ENCODE measurements at places on chromosomes 2 and 18. TPM values are rescaled to one million over a fixed set of nuclear protein-coding genes. Genes with fewer than 3 reads are reported as not detected.

DNA sequence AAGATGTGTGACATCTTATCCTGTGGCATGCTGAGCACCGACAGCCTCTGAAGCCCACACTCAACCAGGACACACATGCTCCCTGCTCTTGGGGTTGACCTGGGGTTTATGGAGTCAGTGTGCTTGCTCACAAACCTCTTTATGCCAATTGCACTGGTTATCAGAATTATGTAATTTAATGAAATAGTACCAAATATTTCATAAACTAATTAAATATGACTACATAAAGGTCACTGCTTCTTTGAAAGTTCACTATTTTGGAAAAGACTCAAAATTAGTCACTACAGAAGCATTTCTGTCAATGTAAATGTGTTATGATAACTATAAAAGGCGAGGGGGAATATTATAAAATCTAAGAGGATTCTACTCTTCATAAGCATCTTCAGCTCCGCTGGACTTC is 76.7 kb downstream of the FHOD3 start:
- DNase-seq: no peak

THADA gene
- total RNA-seq: 19.7 TPM

DNA sequence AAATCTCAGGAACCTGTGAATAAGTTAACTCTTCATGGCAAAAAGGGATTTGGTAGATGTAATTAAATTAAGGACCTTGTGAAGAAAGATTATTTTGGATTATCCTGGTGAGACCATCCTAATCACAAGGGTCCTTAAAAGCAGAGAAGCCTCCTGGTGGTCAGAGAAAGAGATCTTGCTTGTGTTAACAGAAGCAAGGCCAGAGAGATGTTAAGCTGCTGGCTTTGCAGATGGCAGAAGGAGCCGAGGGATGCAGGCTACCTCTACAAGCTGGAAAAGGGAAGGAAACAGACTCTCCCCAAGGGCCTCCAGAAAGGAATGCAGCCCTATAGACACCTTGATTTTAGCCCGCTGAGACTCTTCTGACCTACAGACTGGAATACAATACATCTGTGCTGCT is 197.0 kb downstream of the STK39 start:
- DNase-seq: no peak

AGFG1 gene
- 47.0 TPM for total RNA-seq

DNA sequence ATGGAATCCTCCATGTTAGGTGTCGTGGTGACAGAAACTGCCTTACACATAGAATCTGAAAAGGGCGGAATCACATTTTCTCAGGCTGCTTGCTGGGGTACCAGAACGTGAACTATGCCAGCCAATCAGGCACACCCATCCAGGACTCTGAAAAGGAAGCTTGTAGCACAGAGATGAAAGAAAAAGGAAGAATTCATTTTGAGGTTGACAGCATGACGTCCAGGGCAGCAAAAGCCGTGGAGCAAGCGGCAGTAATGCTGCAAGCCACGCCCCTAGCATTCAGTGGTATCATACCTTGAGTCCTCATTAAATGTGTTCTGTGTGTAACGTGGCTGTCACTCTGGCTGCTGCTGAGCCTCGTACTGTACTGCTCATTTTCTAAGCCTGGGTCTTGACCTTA is 304.0 kb downstream of the DYSF start:
- DNase-seq: no peak

- DNase-seq: no peak
These were observed 110.2 kb upstream of the CDH2 start for GRCh38 chr18:28287146-28287545.

DNA sequence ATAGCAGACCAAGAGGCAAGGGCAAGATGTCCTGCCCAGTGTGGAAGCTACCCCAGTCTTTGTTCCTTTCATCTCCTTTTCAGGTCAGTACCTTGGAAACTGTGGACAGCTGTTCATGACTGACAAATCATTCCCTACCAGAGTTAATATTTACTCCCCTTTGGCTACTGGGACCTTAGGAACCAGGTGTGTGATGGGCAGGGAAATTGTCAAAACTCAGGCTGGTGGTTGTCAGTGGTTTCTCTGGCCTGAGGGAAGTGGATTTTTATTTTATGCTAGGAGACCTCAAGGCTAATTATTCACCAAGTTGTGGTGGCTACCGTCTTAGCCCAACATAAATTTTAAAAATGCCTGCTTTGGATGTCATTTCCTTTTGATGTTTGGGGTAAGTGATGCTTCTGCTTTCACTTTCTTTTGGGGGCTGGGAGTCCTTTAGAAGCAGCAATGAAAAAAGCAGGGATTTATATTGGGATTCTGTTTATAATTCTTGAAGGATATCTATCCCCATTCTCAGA is 119.3 kb downstream of the SETBP1 start:
- no peak for DNase-seq

DNA sequence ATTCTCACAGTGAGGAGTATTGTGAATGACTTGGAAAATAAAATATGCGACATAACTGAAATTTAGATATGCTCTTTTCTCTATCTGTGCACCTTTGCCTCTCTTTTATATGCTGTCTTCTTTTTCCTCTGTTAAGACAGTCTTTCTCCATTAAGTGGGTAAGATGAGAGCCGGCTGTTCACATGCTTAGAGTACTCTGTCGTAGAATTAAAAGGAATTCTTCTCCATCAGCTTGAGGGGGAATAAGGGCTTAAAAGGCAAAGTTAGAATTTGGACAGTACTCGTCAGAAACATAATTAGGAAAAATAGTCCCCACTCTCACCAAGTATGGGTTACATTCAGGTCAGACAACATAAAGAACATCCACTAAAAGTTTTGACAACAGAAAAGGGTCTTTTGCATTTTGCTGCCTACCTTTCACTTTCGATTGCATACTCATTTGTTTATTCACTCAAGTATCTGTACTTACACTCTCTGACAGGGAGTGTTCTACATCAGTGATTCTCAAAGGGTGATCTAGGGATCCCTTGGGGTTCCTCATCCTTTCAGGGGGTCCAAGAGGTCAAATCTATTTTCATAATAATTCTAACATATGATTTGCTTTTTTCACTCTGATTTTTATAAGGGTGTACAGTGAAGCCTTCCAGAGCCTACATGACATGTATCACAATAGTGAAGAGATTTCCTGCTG is 48.0 kb downstream of the ARHGAP15 start:
- DNase-seq: no peak

IL18RAP gene
- not detected for total RNA-seq

GRB14 gene
- total RNA-seq: 0.10 TPM

GRCh38 chr2:120538691-120539423 is 192.9 kb downstream of the INHBB start:
- no peak for DNase-seq

DNA sequence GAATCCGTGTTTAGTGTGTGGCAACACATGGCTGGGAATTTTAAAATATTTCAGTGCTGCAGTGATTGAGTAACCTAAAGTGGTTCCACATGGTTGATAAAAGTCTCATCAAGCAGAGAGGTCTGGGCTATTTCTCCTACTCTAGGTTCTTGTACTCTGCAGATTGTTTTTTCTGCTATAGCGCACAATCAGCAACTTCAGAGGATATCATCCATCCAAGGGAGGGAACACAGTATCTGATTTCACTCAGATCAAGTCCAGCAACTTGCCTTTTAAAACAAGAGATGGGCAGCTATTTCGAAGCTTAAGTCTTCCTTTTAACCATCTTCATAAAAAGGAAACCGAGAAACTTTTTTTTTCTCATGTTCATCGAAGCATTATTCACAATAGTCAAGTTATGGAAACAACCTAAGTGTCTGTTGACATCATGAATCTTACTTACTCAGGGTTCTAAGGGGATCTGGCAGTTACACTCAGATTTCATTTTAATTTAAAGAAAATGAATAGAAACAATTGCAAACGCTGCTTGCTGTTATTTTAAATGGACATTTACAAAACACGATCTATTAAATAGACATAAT is 172.7 kb upstream of the TRIB2 start:
- no peak for DNase-seq

GRCh38 chr2:16656784-16657391 is 8.7 kb downstream of the CYRIA start:
- DNase-seq: no peak

DNA sequence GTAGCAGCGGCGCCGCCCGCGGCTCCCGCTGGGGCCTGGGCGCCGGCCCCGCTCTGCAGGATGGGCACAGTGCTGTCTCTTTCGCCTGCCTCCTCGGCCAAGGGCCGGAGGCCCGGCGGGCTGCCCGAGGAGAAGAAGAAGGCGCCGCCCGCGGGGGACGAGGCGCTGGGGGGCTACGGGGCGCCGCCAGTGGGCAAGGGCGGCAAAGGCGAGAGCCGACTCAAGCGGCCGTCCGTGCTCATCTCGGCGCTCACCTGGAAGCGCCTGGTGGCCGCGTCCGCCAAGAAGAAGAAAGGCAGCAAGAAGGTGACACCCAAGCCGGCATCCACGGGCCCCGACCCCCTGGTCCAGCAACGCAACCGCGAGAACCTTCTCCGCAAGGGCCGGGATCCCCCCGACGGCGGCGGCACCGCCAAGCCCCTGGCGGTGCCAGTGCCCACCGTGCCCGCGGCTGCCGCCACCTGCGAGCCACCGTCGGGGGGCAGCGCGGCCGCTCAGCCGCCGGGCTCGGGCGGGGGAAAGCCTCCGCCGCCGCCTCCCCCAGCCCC is 369 bp downstream of the CDK5R2 start:
- DNase-seq: no peak

RGPD3 gene
- 0.21 TPM for total RNA-seq

DNA sequence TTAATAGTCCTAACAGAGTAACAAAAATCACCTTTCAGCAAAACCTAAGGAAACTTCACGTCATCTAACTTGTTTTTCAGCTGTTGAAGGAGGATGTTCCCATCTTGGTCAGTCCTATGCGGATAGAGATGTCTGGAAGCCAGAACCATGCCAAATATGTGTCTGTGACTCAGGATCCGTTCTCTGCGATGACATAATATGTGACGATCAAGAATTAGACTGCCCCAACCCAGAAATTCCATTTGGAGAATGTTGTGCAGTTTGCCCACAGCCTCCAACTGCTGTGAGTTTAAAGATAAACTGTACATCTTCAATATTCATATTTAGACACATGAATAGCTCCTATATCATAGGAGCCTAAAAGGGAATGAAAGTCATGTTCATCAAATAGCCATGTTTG is 10.5 kb downstream of the COL3A1 start:
- DNase-seq: peak; percentile 85

GRCh38 chr2:31251851-31252250 is 17.9 kb downstream of the EHD3 start:
- no peak for DNase-seq

GRCh38 chr2:163610817-163611556 is 124.8 kb downstream of the FIGN start:
- DNase-seq: peak; percentile 18

- DNase-seq: peak; percentile 20
These were observed 18.4 kb upstream of the PIK3C3 start for GRCh38 chr18:41936471-41937134.

MGAT4A gene
- 8.0 TPM for total RNA-seq

GRCh38 chr18:77366720-77367641 is 117.3 kb downstream of the GALR1 start:
- DNase-seq: peak; percentile 37

- DNase-seq: no peak
These were observed 558 bp downstream of the FBXO41 start for GRCh38 chr2:73283545-73284295.

SLC5A7 gene
- total RNA-seq: not detected

GRCh38 chr2:43563679-43564078 is 32.2 kb downstream of the THADA start:
- no peak for DNase-seq

CYP27A1 gene
- total RNA-seq: not detected

GRCh38 chr2:206858687-206859329 is 80.5 kb upstream of the CPO start:
- DNase-seq: no peak

DNA sequence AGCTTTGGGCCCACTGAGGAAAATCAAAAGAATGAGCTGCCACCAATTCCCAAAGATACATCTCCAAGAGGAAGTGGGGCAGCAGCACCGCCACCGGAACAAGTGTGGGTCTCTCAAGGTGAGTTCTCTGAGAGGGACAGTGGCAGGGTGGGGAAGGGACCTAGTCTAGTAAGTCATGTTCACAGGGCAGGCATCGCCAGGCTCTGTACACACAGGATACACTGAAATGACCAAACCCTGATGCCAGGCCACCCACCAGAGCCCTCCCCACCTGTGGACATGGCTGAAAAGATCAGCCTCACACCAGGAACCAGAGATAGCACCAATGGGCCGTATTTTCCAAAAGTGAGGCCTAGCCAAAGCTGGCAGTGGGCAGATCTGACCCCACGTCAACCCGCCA is 108.2 kb upstream of the SMAD2 start:
- DNase-seq: no peak

LRRC30 gene
- total RNA-seq: not detected

- no peak for DNase-seq
These were observed 177.3 kb upstream of the SPOPL start for GRCh38 chr2:138324068-138324771.

GRCh38 chr18:5518899-5519371 is 24.9 kb downstream of the EPB41L3 start:
- DNase-seq: no peak

GRCh38 chr2:27431395-27431794 is 3.0 kb downstream of the NRBP1 start:
- peak; percentile 43 for DNase-seq

DNA sequence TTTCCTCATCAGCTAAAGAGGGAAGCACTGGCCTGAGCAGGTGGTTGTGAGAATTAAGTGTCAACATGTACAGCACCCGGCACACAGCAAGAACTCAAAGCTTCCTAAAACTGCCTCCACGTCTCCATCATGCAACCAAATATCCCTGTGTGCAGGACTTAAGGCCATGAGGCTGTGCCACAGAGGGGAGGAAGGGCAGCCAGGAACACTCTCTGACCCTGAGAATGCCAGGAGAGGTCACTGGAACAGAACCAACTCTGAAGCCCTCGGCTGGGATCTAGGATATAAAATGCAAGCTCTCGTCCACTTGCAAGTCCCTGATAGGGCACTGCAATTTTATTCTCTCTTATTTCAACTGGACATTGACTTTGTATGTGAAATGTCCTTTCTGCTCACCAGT is 12.2 kb upstream of the NPAS2 start:
- DNase-seq: no peak

UGT1A10 gene
- not detected for total RNA-seq

DNA sequence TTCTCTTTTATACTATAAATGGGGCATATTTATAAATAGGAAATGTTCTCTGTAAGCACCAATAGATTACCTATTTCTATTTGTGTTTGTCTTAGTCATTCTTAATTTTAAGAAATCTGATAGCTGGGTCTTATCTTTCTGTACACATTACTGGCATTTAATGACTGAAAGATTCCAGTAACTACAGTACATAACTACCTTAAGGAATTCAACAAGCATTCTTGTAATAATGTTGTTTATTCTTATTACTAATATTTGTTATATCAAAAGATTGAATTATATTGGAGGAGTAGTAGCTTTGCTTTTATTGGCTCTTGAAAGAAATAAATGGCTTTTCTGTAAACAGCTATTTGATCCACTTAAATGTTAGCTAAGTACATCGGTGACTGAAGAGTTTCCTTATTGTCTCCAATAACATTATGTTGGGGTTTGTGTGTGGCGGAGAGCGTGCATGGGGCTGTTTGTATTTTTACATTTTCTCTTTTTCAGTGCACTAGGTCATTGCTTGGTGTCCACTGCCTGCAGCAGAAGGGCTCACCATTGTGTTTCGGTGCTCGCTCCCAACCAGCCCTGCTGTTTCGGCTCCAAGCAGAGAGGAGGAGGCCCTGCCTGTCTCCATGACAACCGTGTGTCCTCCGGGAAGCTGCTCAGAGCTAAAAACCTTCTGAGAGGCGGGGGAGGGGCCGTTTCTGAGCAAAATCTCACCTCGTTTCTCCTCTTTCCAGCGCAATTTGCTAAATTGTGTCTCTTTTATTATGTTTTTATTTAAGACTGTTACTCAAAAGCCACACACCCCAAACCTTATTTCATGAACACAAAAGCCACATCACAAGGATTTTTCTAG is 112.5 kb upstream of the SLC38A11 start:
- peak; percentile 57 for DNase-seq

CD28 gene
- not detected for total RNA-seq

All from A172 (cell line).